ENCODE measurements at places on chromosomes 2 and 18.

- peak; percentile 86 for DNase-seq
Measured at GRCh38 chr2:182694189-182694588, 21.9 kb upstream of the DNAJC10 start.

DNA sequence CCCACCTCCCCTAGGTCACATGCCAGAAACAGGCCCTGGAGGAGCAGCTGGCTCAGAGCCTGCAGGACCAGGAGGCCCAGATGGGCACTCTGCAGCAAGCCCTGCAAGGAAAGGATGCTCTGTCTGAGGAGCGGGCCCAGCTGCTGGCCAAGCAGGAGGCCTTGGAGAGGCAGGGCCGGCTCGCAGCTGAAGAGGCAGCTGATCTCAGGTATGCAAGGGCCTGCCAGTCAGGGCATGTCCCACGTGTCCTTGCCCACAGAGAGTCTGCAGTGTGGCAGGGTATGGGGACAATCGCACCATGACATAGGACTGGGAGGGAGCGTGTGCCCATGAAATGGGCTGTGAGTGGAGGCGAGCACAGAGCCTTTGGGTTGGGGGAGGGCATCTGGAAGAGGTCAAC is 39.9 kb downstream of the CROCC2 start:
- DNase-seq: peak; percentile 61

GRCh38 chr18:21684731-21685130 is 19.8 kb downstream of the ABHD3 start:
- DNase-seq: no peak

GRCh38 chr2:102144128-102144527 is 1.6 kb downstream of the IL1R1 start:
- no peak for DNase-seq

- peak; percentile 46 for DNase-seq
Measured at GRCh38 chr2:120954939-120955338, 219.3 kb downstream of the GLI2 start.

- DNase-seq: no peak
Measured at GRCh38 chr2:45330108-45330507, 281.0 kb downstream of the SRBD1 start.

DNA sequence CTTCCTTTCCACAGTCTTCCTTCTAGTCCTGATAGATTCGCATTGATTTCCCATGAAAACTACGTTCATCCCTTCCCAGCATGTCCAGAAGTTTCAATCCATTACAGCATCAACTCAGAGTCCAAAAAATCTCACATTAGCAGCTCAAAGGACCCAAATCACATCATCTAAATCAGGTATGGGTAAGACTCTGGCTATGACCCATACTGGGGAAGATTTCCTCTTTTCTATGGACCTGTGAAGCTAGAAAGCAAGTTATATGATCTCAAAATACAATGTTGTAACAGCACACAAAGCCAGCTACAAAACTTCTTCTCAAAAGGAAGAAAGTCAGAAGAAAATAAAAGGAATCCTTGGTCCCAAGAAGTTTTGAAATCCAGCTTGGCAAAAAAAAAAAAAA is 5.7 kb upstream of the DCC start:
- no peak for DNase-seq

- no peak for DNase-seq
Measured at GRCh38 chr2:181376442-181376841, 80.7 kb upstream of the ITGA4 start.

Data from DMS79 treated with DMSO at 0.1 percent for 48 hours (cell line).